ENCODE measurements at places on chromosomes 3 and 15. TPM values are rescaled to one million over a fixed set of nuclear protein-coding genes. Genes with fewer than 3 reads are reported as not detected.

DNA sequence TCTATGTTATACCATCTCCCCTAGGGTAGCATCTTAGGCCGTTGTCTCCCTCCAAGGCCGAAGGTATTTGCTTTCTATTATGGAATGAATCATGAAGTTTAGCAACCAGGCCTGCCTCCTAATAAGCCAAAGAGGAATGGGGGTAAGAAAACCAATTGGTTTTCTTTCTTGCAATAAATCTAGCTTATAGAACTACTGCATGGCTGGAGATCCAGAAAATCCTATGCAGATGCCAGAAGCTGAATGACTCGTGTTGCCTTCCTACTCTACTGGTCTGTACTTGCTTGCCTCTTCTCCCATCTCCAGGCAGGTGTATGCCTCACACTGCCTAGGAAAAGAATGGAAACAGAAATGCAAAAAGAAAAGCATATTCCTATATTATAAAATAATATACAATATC, 31.1 kb upstream of the IL16 start:
- no peak for DNase-seq
- no peak overlapping the region for H3K4me3 ChIP-seq
- H3K27me3 ChIP-seq: peaks cover 26% of the 10 kb centered on the region
- H3K36me3 ChIP-seq: no peaks in the 10 kb centered on the region
- no peak overlapping the region for H3K27ac ChIP-seq

GRCh38 chr3:48612309-48612708, 2.9 kb upstream of the UQCRC1 start:
- no peak for DNase-seq
- H3K4me1 ChIP-seq: peaks cover 14% of the 10 kb centered on the region
- H3K4me3 ChIP-seq: no peak overlapping the region
- peaks cover 3% of the 10 kb centered on the region for H3K36me3 ChIP-seq
- no peaks in the 10 kb centered on the region for H3K27me3 ChIP-seq

GRCh38 chr3:160886421-160886820, 130.4 kb downstream of the PPM1L start:
- H3K4me1 ChIP-seq: no peaks in the 10 kb centered on the region
- no peak overlapping the region for H3K4me3 ChIP-seq
- no peak for DNase-seq
- H3K36me3 ChIP-seq: no peaks in the 10 kb centered on the region
- H3K27ac ChIP-seq: no peak overlapping the region

GRCh38 chr3:134797741-134798451, 2.8 kb downstream of the EPHB1 start:
- no peak overlapping the region for H3K27ac ChIP-seq
- H3K4me3 ChIP-seq: peak overlapping the region; percentile 77
- peaks cover 3% of the 10 kb centered on the region for H3K36me3 ChIP-seq
- H3K27me3 ChIP-seq: peaks cover 44% of the 10 kb centered on the region

MYLK gene
- total RNA-seq: 2.1 TPM

GRCh38 chr3:17894434-17895060, 152.1 kb upstream of the TBC1D5 start:
- H3K27ac ChIP-seq: no peak overlapping the region
- no peaks in the 10 kb centered on the region for H3K36me3 ChIP-seq
- H3K4me3 ChIP-seq: no peak overlapping the region
- H3K4me1 ChIP-seq: no peaks in the 10 kb centered on the region

DNA sequence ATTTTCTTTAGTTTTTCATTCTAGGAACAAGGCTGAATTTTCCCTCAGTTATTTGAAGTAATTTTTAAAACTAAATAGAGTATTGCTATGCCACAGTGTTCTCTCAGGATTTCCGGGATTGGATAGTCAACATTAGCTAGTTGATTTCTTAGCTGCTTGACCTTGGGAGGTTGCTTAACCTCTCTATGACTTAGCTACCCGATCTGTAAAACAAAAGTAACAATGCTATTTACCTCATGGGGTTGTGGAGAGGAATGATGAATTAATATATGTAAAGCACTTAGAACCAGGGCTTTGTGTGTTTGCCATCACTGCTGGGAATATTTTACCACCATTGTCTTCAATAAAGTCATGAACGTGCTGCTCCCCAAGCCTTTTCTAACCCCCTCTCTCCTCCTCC, 57.5 kb downstream of the SNRK start:
- H3K27me3 ChIP-seq: no peaks in the 10 kb centered on the region
- H3K36me3 ChIP-seq: peaks cover 9% of the 10 kb centered on the region
- H3K4me1 ChIP-seq: peaks cover 35% of the 10 kb centered on the region
- peak overlapping the region; percentile 98 for H3K27ac ChIP-seq

CNTN6 gene
- not detected for total RNA-seq

- no peak for DNase-seq
- H3K4me1 ChIP-seq: peaks cover 15% of the 10 kb centered on the region
- H3K4me3 ChIP-seq: peak overlapping the region; percentile 25
- peaks cover 2% of the 10 kb centered on the region for H3K36me3 ChIP-seq
- H3K27ac ChIP-seq: no peak overlapping the region
- H3K27me3 ChIP-seq: peaks cover 62% of the 10 kb centered on the region
Measured at GRCh38 chr3:165195241-165195639, 944 bp downstream of the SLITRK3 start.

DNA sequence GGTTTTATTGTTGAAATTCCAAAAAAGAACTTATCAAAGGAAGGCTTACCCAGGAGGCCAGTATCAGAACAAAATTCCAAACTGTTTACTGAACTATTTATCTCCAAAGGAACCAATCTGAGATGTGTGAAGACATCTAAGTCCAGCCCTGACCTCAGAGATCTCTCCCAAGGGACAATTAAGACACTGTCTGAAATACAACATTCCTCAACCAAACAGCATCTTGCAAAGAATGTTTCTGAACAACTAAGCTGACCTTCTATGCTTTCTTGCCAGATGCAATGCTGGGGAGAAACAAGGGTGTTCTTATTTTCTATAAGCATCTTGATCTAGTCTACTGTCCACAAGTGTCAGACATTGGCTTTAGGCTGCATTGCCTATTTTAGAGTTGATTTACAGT, 13.6 kb downstream of the PDZRN3 start:
- H3K27me3 ChIP-seq: no peaks in the 10 kb centered on the region
- no peak overlapping the region for H3K4me3 ChIP-seq
- no peaks in the 10 kb centered on the region for H3K36me3 ChIP-seq
- H3K27ac ChIP-seq: no peak overlapping the region

CCR2 gene
- 14.2 TPM for total RNA-seq

DNA sequence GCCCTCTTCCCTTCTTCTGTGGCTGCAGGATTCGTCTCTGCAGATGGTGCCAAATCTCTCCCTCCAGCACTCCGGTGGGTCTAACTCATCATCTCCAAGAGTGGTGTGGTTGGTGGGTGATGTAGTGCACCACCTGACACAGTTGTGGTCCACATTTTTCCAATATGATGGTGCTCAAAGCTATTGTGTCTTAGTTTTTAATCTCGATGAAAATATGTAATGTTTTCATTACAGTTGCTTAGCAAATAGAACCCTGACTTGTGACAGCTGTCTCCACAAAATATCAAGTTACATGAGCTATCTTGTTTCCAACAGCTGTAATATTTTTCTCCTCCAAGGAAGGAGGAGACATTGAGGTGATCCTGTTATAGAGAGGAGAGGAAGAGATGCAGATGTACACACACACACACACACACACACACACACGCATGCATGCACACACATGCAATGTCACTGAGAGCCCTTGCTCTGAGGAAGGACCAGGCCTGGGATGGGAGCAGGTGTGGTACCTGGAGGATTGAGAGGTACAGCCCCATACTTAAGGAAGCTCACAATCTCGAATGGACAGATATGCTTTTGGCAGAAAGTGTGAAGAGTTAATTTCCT, 15.7 kb upstream of the ESYT3 start:
- no peak for DNase-seq
- peaks cover 38% of the 10 kb centered on the region for H3K27me3 ChIP-seq
- no peak overlapping the region for H3K27ac ChIP-seq
- H3K36me3 ChIP-seq: no peaks in the 10 kb centered on the region
- peaks cover 10% of the 10 kb centered on the region for H3K4me1 ChIP-seq
- H3K4me3 ChIP-seq: no peak overlapping the region

All from T-helper 17 cell (primary cell).